Articular chondrocyte of knee joint (primary cell): ENCODE measurements at places on chromosomes 12 and 14. TPM values are rescaled to one million over a fixed set of nuclear protein-coding genes. Genes with fewer than 3 reads are reported as not detected.

CPM gene
- 7.7 and 11.1 TPM in 2 replicates for total RNA-seq

B4GALNT3 gene
- 3.1 and 3.8 TPM in 2 replicates for total RNA-seq

PLEKHD1 gene
- under 0.01 TPM in 2 replicates for total RNA-seq

SERPINA5 gene
- 3.5 and 4.6 TPM in 2 replicates for total RNA-seq

CLEC4E gene
- not detected in 2 replicates for total RNA-seq

CLEC4D gene
- total RNA-seq, result not detected in 2 replicates

PMCH gene
- total RNA-seq, result 0.22 and 0.26 TPM in 2 replicates

STON2 gene
- total RNA-seq, result 40.9 and 51.6 TPM in 2 replicates

POU6F1 gene
- 7.9 and 9.9 TPM in 2 replicates for total RNA-seq

PZP gene
- total RNA-seq, result not detected in 2 replicates

OLR1 gene
- total RNA-seq, result not detected in 2 replicates

CMTM5 gene
- total RNA-seq, result 0.22 and 0.26 TPM in 2 replicates

ENDOU gene
- 0.11 and 0.78 TPM in 2 replicates for total RNA-seq

ABCB9 gene
- total RNA-seq, result 8.3 and 9.4 TPM in 2 replicates

LGR5 gene
- 22.9 and 37.0 TPM in 2 replicates for total RNA-seq

KRT85 gene
- total RNA-seq, result under 0.01 TPM in 1 of 2 replicates, not detected in the other

NEUROD4 gene
- not detected in 2 replicates for total RNA-seq

KRT78 gene
- total RNA-seq, result not detected in 2 replicates

TMEM179 gene
- 0.11 and 0.13 TPM in 2 replicates for total RNA-seq

RNF31 gene
- 28.9 and 37.8 TPM in 2 replicates for total RNA-seq

BEGAIN gene
- 5.5 and 6.8 TPM in 2 replicates for total RNA-seq

PROX2 gene
- not detected in 2 replicates for total RNA-seq

CD163L1 gene
- 0.52 and 0.54 TPM in 2 replicates for total RNA-seq

NTS gene
- 0.22 TPM in 1 of 2 replicates, not detected in the other for total RNA-seq

FAM186B gene
- 0.39 and 0.54 TPM in 2 replicates for total RNA-seq

PLA2G1B gene
- not detected in 2 replicates for total RNA-seq

PRR4 gene
- 3.4 and 4.2 TPM in 2 replicates for total RNA-seq

FOXM1 gene
- 14.8 and 17.6 TPM in 2 replicates for total RNA-seq

ADAMTS20 gene
- total RNA-seq, result not detected in 2 replicates

C1QL4 gene
- total RNA-seq, result 0.13 TPM in 1 of 2 replicates, not detected in the other

DIO3 gene
- 0.11 and 0.52 TPM in 2 replicates for total RNA-seq
